ENCODE measurements at places on chromosomes 3 and 15.

GRCh38 chr3:193837347-193837827 lies 244.4 kb downstream of the OPA1 start:
- DNase-seq: no peak

DNA sequence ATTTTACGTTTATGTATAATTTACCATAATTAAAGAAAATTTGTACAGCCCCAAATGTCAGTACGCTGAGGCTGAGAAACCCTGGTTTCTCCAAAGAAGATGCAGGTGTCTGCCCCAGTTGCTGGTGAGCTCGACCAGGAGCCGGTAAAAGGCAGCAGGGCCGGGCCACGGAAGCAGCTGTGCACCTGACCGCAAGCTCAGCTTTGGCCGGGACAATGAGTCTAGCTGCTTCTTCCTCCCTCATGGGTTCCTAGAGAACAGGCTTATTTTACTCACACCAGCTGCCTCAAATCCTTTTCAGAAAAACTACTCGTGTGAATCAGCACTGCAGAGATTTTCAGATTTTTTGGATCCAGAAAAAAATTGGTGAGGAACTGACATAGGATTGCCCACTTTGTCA lies 18.0 kb upstream of the ZXDC start:
- DNase-seq: no peak

DNA sequence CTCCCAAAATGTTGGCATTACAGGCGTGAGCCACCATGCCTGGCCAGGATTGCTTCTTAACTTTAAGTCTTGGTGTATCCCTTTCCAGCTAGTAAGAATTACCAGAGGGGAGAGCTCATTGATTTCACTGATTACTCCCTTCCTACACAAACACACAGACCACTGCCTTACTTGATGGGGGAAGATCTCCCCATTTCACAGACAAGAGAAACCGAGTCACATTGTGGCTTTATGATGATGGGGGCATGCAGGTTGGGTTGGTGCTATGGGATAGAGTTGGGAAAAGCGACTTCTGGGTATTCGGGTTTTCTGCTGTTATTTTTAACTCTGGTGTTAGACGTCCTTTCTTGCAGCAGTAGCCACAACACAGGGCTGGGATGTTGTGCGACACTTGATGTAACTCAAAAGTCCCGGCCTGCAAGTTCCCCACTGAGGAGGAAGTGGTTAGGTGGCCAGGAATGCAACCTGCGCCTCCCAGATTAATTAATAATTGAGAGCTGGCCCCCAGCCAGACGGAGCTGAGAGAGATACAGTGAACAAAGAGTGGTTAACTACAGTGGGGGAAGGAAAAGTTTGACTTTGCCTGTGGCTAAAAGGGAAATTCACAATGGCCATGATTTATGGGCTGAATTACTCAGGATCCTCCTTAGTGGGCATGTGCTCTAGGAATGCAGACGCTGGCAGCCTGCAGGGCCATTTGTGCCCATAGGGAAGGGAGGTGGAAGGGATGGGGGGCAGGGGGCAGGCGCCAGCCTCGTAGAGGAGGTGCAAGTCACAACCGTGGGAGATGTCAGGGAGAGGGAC lies 63.6 kb downstream of the SMAD6 start:
- peak; percentile 70 for DNase-seq

GRCh38 chr3:176141837-176142236 lies 1055.4 kb downstream of the TBL1XR1 start:
- DNase-seq: no peak

GRCh38 chr15:76904461-76905012 lies 603 bp downstream of the SCAPER start:
- DNase-seq: peak; percentile 56

DNA sequence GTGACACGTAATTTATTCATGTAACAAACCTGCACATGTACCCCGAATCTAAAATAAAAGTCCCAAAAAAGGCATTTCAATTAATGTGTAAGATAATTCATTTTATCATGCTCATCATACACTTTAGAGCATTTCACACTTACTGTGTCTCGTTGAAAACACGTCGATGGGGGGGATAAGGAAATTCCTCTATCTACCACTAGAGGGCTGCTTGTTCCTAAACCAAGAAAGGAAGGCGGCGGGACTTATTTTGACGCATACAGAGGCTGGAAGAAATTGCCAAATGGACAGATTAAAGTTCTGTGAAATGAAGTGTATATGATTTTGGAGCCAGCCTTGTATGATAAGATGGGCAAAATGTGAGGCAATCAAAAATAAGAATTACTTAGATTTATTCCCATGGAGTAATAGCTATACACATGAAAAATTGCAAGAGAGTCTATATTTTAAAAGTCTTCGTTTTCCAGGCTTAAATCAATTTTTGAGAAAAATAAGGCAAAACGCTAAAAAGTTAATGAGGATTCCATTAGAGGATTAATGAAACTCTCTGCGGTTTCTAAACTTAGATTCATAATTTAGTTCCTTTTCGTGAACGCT lies 346.8 kb downstream of the CNTN3 start:
- peak; percentile 1 for DNase-seq

- no peak for DNase-seq
These were observed 258.0 kb upstream of the CTDSPL start for GRCh38 chr3:37603722-37604121.

- no peak for DNase-seq
These were observed 10.7 kb downstream of the STT3B start for GRCh38 chr3:31543375-31543774.
